ENCODE measurements at places on chromosomes 11 and 22.
A peak's percentile ranks its signal among the peaks of the same experiment; 100 is the strongest.

GRCh38 chr22:22614065-22614464 lies 30.3 kb upstream of the GGTLC2 start:
- DNase-seq = no peak

DNA sequence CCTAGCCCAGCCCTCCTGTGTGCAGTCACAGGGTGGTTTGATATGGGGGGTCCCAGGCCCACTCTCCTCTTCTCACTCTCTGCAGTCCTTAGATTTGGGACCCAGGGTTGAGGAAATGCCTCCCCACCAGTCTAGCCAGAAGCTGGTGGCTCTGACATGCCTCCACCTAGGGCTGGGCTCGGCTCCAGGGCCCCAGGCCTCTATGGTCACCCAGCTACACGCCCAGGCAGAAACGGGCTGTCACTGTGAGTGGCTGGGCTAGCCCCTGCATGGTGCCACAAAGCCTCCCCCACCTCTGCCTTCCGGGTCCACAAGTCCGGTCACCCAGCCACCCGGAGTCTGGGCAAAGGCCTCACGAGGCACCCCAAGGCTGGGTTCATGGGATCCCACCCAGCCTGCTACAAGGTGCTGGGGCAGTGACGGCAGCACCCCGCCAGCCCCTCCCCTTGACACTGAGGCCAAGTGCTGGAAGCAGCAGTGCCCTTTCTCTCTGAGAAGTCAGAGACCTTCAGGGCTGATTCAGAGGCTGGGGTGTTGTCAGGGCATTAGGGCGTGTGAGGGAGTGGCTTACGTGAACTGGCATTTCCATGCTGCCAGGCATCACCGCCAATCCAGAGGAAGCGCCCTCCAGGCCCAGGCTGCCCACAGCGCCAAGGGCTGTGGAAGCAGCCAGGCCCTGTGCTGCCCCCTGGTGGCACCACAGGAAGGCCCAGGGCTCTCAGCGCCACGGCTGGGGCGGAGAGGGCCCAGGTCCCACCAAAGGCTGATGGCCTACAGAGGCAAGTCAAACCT lies 638 bp upstream of the PITPNM1 start:
- DNase-seq = peak; percentile 94

DNA sequence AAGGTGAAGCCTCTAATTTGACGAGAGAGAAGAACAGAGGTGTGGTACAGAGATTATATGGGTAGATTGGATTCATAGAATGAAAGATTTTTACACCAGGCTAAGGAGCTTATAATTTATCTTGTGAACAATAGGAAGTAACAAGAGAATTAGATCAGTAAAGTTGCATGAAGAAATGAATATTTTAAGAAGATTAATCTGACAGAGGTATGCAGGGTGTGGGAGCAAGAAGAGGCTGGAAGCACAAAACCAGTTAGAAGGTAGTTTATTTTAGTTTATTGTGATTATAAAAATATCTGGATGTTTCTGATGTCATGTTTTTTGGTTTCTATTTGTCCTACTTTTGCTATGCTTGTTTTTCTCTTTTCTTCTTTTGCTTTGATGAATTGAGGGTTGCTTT lies 15.7 kb downstream of the SLC5A12 start:
- DNase-seq = no peak

DNA sequence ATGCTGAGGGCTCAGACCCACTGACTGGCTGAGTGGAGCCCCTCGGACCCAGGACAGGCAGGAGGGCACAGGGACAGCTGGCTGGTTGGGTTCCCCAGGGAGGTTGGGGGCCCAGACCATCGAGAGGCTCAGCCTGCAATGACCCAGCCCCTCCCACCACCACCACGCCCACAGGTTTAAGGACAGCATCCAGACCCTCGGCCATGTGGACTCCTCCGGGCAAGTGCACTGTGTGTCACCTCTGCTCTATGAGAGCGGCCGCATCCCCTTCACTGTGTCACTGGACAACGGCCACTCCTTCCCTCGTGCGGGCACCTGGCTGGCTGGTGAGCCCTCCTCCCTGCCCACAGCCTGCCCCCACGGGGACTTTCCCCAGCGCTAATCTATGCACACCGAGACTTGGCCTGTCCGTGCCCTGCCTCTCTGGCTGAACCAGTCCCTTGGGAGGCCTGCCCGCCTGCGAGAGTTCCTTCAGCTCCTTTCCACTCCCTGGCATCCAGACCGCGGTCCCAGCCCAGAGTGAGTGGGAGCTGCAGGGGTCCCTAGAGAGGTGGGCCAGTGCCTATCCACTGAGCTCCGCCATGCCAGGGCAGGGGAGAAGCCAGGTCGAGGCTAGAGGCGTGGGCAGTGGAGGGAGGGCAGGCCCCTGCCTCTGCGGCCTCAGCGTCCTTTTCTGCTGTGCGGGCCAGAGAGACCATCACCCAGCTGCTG lies 2.2 kb downstream of the SUSD2 start:
- DNase-seq = no peak

- no peak for DNase-seq
Measured at GRCh38 chr11:15153231-15153630, 38.5 kb downstream of the INSC start.

- DNase-seq = no peak
Measured at GRCh38 chr11:69984457-69985261, 93.5 kb upstream of the ANO1 start.

DNA sequence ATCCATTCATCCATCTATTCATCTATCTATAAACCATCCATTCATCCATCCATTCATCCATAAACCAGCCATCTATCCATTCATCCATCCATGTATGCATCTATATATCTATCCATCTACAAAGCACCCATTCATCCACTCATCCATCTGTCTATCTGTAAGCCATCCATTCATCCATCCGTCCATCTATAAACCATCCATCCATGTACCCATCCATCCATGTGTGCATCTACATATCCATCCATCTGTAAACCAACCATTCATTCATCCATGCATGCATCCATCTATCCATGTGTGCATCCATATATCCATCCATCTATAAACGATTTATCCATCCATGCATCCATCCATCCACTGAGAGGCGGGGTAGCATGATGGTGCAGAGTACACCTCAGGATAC lies 58.4 kb downstream of the MPPED1 start:
- DNase-seq = no peak

GRCh38 chr22:23714596-23715578 lies 24.1 kb downstream of the RGL4 start:
- DNase-seq = no peak

DNA sequence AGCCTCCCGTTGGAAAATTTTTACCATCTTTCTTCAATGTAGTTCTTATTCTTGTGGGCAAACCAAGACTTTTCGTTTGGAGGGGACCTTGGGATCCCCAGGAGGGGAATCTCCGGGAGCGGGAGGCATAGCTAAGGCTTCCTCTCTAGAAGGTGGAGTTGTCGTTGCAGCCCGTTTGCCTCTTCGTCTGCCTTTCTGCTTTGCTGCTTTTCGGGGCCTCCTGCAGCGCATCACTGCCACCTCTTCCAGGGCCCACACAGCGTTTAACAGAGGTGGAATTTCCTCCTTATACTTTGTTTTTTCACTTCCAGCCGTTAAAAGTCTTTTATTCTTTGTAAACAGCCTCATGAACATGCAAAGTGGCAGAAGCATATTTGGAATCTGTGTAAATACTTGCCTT lies 3.5 kb upstream of the IFITM3 start:
- no peak for DNase-seq

DNA sequence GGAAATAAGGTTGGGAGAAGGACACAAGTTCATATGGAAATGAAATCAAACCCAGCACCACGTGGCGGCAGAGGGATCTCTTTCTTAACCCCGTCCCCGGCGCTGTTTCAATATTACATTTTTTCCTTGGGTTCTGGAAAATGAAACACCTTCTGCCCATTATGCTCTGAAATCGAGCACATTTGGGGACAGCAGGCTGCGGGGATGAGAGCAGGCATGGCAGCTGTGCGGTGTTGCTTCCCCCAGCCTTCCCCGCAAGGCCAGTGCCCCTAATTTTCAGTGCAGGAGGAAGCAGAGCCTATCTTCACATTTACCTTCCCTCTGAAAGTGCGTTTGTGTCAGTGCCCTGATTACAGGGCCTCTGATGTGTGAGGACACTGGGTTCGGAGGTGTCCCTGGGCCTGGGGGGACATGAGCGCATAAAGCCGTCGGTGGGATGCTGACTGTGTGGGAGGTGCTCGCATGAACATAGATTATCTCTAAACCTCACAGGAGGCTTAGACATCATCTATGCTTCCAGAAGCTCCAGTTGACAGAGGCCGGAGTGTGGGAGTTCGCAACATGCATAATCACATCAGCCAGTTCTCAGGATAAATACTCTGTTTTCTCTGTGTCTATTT lies 921.3 kb downstream of the BRD1 start:
- DNase-seq = no peak

- DNase-seq = no peak
Measured at GRCh38 chr11:2842876-2843275, 42.7 kb downstream of the CDKN1C start.

- no peak for DNase-seq
Measured at GRCh38 chr11:116104498-116105174, 600.4 kb upstream of the CADM1 start.

GRCh38 chr11:117816151-117816741 lies 8.3 kb downstream of the FXYD2 start:
- peak; percentile 46 for DNase-seq

- no peak for DNase-seq
Measured at GRCh38 chr11:93757301-93757700, 15.8 kb downstream of the C11orf54 start.

Measured in cardiac fibroblast (primary cell).